ENCODE measurements at places on chromosomes 13 and 19.

- peaks cover 56% of the 10 kb centered on the region for H3K4me1 ChIP-seq
- DNase-seq, result no peak
- no peaks in the 10 kb centered on the region for H3K27me3 ChIP-seq
- H3K4me3 ChIP-seq, result peak overlapping the region; percentile 91
Observed at GRCh38 chr19:12946731-12947496, 1.3 kb downstream of the RAD23A start.

DNA sequence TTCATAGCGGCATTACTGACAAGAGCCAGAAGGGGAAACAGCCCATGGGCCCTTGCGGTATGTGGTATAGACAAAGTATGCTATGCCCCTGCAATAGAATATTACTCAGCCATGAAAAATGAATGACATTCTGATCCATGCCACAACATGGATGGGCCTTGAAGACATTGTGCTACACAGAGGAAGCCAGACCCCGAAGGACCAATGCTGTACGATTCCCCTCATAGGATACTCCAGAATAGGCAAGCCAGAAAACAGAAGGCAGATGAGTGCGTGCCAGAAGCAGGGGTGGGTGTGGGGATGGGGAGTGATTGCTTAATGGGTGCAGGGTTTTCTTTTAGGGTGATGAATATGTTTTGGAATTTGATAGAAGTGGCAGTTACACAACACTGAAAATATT lies 342.0 kb downstream of the TEX29 start:
- H3K27me3 ChIP-seq, result no peaks in the 10 kb centered on the region
- no peaks in the 10 kb centered on the region for H3K4me1 ChIP-seq
- DNase-seq, result no peak
- no peaks in the 10 kb centered on the region for H3K36me3 ChIP-seq

DNA sequence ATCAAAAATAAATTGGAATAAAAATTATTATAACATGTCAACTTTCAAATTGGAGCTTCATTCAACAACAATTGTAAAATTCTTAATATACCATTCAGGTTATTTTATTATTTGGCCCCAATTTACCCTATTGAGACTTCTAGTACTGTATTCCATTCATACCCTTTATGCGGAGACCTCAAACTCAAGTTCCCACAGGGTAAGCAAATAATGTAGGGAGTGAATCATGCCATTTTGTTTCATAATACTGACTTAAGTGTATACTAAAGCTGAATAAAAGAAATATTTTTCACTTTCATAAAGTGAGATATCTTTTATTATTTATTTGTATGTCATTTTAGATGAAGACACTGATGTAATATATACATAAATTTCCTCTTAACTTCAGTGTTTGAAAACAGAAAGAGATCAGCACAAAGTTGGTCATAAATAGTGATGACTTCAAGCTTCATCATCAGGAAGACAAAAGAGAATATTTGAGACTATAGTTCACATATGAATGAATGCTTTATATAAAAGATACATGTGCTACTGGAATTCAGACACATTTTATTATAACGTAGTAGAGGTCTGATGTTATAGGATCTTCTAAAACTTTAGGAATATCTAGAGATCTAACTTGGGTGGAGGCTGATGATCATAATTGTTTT lies 894.4 kb upstream of the PCDH9 start:
- no peak for DNase-seq
- H3K27me3 ChIP-seq, result no peaks in the 10 kb centered on the region
- H3K27ac ChIP-seq, result no peak overlapping the region
- H3K4me1 ChIP-seq, result no peaks in the 10 kb centered on the region

DNA sequence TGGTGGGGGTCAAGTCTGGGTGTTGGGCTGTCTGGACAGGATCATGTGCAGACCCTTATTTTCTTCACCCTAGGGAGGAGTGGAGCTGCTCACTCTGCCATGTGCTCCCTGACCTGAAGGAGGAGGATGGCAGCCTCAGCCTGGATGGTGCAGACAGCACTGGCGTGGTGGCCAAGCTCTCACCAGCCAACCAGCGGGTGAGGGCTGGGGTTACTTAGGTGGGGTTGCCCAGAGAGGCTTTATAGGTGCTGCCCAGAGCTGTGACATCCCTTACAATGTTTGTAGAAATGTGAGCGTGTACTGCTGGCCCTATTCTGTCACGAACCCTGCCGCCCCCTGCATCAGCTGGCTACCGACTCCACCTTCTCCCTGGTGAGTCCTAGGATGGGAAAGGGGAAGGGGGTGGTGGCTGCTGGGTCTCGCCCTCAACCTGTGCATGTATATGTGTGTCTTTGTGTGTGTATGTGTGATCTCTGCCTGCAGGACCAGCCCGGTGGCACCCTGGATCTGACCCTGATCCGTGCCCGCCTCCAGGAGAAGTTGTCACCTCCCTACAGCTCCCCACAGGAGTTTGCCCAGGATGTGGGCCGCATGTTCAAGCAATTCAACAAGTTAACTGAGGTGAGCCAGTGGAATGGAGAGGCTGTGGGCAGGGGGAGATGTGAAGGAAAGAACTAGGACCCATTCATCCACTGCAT lies 5.1 kb downstream of the CHMP2A start:
- no peak overlapping the region for H3K27ac ChIP-seq
- H3K27me3 ChIP-seq, result no peaks in the 10 kb centered on the region
- DNase-seq, result no peak
- H3K4me1 ChIP-seq, result peaks cover 51% of the 10 kb centered on the region
- peaks cover 74% of the 10 kb centered on the region for H3K36me3 ChIP-seq
- H3K4me3 ChIP-seq, result no peak overlapping the region

- no peaks in the 10 kb centered on the region for H3K4me1 ChIP-seq
- no peak overlapping the region for H3K4me3 ChIP-seq
- no peaks in the 10 kb centered on the region for H3K27me3 ChIP-seq
- H3K27ac ChIP-seq, result no peak overlapping the region
- DNase-seq, result no peak
- peaks cover 3% of the 10 kb centered on the region for H3K36me3 ChIP-seq
Observed at GRCh38 chr19:977058-977464, 7.1 kb upstream of the WDR18 start.

DNA sequence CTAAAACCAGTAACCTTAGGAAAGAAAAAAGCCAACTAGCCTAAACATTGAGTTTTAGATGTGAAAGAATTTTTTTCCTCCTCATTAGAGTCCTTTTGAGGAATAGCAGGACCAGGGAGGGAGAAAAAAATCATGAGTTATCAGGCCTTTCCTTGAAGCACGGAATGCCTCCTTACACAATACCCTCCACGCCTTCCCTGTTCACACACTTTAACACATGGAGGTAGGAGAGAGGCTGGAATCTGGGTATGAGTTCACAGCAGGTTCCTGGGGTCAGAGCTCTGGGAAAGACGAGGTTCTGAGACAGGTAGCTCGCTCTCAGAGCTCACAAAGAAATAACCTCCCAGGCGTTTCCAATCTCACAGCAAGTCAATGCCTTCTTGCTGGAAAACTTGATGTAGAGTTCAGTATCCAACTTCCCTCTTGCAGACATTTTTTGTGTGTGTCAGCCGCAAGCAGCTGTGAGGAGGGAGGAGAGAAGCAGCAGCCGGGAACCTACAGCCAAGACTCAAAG lies 716 bp downstream of the ZNF573 start:
- H3K4me1 ChIP-seq, result peaks cover 6% of the 10 kb centered on the region
- peak overlapping the region; percentile 90 for H3K27ac ChIP-seq
- DNase-seq, result no peak
- no peaks in the 10 kb centered on the region for H3K27me3 ChIP-seq
- H3K4me3 ChIP-seq, result peak overlapping the region; percentile 76

DNA sequence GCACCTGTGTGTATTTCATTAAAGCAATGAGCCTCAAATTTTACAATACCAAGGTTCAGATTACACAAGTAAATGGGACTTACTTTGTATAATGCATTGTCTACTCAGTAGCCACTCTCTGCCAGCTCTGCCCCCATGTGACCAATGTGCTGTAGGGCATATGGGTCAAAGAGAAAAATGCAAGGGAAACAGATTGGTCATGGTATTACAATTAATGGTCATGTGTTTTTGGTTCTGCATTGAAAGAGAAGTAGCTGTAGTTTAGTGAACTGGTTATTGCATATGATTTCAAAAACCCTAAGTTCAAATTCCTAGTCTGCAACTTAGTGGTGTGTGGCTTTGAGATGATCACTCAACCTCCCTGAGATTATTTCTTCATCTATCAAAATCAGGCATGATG lies 545.4 kb downstream of the SUCLA2 start:
- no peaks in the 10 kb centered on the region for H3K27me3 ChIP-seq
- no peaks in the 10 kb centered on the region for H3K36me3 ChIP-seq
- DNase-seq, result no peak
- no peak overlapping the region for H3K27ac ChIP-seq
- H3K4me3 ChIP-seq, result no peak overlapping the region
